NCI-H526 (cell line): ENCODE measurements at places on chromosomes 11 and 22.

DNA sequence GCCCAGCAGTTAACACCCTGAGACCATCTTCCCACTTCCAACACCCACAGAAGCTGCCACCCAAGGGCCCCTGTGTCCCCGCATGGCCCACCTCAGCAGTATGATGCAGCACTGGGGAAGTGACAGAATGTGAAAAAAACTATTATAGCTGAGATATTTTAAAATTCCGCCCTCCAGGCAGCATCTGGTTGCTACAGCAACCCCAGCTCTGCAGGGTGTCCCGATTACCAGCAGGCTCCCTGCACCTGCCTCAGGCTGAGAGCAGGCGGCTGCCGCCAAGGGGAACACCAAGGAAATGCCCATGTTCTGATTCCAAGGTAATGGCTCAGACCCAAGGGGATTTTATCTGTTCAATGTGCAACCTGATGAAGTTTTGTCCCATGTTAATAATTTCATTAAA, 10.5 kb upstream of the TMEM121B start:
- peak; percentile 40 for DNase-seq

GRCh38 chr11:26017322-26017860, 314.5 kb upstream of the ANO3 start:
- no peak for DNase-seq

GRCh38 chr11:17353821-17354600, 2.4 kb downstream of the NCR3LG1 start:
- peak; percentile 57 for DNase-seq

GRCh38 chr11:61994981-61995380, 27.5 kb upstream of the FTH1 start:
- no peak for DNase-seq

- no peak for DNase-seq
Measured at GRCh38 chr11:94727819-94728218, 40.3 kb upstream of the AMOTL1 start.

- DNase-seq: peak; percentile 99
Measured at GRCh38 chr11:46361283-46362155, 14.3 kb downstream of the DGKZ start.

DNA sequence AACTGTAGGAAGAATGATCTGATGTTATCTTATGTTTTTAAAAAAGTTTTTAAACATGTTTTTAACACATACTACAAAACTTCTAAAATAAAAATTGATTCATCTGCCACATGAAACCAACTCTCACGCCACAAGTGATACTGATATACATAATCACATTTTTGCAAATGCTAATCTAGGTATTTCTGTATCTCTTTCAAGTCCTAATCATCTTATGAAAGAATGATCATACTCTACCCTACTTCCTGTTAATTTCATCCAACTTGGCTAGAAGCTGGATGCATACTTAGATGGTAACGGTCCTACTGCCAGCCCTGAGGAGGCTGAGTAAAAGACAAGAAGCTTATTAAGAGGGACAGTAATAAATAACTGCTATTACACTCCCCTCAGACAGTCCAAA, 19.2 kb downstream of the THAP12 start:
- no peak for DNase-seq

DNA sequence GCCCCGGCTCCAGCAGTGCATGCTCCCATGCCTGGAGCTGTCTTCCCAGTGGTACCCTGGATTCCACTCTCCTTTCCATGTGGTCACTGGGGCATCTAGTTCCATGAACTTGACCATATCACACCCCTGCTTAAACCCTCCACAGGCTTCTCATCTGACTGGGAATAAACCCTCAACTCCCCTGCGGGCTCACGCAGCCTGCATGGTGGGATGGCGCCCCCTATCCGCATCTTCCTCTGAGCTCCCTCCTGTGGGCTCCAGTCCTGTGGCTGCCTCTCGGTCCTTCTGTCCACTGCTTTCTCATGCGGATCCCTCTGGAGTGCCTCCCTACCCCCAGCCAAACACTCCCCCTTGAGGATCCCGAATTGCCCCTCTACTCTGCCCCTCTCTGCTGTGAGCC, 41.4 kb upstream of the TTLL12 start:
- no peak for DNase-seq

GRCh38 chr11:68904248-68904847, 657 bp downstream of the IGHMBP2 start:
- DNase-seq: no peak

DNA sequence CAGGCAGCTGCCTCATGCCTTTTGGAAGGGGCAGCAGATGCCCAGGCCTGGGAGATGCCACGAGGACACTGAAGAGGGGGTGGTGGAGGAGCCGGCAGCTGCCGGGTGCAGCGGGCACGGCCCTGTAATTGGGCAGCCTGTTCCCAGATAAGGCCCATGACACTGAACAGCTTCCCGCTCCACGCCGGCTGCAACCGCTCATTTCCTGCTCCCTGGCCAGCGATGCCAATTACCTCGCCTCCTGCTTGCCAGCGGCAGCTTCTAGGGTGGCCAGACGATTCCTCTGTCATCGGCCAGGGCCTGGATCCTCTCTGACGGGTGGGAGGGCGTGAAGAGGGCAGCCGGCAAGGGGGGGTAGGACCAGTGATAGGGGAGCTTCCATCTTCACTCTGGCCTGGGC, 22.8 kb downstream of the FLRT1 start:
- no peak for DNase-seq

- DNase-seq: no peak
Measured at GRCh38 chr11:130529366-130529765, 80.9 kb downstream of the ADAMTS15 start.

GRCh38 chr11:126345283-126345682, 10.2 kb upstream of the ST3GAL4 start:
- no peak for DNase-seq

DNA sequence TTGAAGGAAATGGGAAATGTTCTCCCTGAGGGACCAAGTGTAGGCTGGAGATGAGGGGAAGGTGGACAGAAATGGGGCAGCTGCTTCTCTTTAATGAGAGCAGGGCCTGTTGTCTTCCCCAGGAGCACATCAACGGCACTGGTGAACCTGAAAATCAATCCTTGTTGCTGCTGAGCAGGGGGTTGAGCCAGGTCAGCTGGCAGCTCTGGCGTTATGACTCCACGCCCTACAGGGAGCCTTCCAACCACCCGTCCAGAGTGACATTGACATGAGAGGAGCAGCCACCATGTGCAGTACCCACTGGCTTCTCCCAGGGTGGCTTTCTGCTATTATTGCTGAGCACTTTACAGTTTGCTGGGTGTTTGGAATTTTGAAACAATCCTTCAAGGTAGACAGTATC, 116.9 kb upstream of the LDLRAD3 start:
- DNase-seq: no peak

DNA sequence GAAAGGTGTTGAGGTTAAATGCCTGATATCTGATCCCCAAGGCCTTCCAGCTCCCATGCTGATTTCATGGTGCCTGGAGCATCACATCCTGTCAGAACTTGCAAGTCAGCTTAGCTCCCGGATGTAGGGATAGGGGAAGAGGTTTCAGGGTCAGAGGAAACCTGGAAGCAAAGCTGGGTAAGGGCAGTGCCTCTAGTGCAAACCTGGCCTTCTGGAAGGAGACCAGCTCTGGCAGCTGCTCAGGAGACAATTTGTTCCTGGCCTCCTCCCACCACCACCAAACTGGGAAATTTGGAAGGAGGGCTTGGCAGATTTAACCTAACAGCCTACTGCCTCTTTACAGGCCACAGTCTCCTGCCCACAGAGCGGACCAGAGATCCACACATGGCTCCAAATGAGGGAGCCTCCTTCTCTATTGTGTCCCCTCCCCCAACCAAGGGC, 9.2 kb upstream of the TSKU start:
- DNase-seq: no peak

- DNase-seq: no peak
Measured at GRCh38 chr22:44337678-44338004, 24.9 kb upstream of the SHISAL1 start.

GRCh38 chr11:113977701-113978100, 2.8 kb downstream of the HTR3A start:
- no peak for DNase-seq

- no peak for DNase-seq
Measured at GRCh38 chr11:1387961-1388762, 1.6 kb upstream of the BRSK2 start.

DNA sequence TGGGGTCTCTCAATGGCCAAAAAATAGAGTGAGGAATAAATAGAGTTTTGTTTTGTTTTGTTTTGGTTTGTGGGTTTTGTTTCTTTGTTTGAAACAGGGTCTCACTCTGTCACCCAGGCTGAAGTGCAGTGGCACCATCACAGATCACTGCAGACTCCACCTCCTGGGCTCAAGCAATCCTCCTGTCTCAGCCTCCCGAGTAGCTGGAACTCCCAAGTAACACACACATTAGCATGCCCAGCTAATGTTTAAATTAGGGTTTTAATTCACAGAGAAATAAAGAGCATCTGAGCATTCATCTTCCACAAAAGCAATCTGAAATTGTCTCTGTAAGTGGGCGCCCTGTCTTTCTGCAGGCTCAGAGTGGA, 9.2 kb upstream of the IFITM3 start:
- DNase-seq: no peak

DNA sequence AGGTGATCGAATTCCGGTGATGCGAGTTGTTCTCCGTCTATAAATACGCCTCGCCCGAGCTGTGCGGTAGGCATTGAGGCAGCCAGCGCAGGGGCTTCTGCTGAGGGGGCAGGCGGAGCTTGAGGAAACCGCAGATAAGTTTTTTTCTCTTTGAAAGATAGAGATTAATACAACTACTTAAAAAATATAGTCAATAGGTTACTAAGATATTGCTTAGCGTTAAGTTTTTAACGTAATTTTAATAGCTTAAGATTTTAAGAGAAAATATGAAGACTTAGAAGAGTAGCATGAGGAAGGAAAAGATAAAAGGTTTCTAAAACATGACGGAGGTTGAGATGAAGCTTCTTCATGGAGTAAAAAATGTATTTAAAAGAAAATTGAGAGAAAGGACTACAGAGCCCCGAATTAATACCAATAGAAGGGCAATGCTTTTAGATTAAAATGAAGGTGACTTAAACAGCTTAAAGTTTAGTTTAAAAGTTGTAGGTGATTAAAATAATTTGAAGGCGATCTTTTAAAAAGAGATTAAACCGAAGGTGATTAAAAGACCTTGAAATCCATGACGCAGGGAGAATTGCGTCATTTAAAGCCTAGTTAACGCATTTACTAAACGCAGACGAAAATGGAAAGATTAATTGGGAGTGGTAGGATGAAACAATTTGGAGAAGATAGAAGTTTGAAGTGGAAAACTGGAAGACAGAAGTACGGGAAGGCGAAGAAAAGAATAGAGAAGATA, at the start of gene MALAT1:
Gene MALAT1 (plus strand): TSS at position 69 of the 736 bp plus-strand sequence.
- peak; percentile 84 for DNase-seq

- DNase-seq: no peak
Measured at GRCh38 chr22:37345863-37346504, 63.7 kb downstream of the CYTH4 start.

DNA sequence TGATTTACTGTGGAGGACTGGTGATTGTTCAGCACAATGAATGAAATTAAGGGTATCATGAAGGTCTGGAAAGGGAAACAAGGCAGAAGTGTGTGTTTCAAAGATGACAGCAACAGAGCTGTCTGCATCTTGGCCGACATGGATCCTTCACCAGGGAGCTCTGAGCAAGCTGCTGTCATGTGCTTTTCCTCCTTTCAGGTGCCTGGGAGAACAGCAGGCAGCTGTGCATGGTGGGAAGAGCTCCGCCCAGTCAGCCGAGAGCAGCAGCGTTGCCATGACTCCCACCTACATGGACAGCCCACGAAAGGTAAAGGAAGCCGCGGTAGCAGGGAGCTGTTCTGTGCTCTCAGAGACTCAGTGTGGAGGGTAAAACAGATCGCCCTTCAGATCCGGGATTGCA, 87.1 kb upstream of the YWHAH start:
- DNase-seq: peak; percentile 85

DNA sequence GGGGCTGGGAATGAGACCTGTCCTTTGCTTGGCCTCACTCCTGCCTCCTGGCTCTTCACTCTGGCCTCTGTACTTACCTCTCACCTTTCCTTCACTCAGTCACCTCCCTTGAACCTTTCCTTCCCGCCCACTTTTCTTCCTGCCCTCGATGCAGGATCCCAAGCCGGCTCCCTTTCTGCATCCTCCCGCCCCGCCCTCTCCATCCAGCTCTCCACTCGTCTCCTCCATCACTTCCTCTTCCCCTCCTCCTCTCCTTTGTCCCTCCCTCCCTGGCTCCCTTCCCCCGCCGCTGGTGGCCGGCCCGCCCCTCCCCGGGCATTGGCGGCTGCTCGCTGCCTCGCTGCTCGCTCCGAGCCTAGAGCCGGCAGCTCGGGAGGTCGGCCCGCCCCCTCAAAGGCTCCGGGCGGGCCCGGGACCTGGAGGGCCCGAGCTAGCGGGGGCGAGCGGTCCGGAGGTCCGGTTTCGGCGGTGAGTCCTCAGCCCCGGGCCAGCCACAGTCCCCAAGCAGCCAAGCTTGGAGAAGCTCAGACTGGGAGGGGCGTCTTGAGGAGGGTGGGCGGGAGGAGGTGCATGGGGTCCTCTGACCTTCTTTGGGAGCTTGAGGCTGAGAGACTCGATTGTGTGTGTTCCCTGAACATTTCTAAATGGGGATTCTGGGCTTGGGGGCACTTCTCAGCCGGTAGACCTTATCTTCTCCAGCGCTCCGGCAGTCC, 13.8 kb downstream of the PHLDB1 start:
- DNase-seq: peak; percentile 98

DNA sequence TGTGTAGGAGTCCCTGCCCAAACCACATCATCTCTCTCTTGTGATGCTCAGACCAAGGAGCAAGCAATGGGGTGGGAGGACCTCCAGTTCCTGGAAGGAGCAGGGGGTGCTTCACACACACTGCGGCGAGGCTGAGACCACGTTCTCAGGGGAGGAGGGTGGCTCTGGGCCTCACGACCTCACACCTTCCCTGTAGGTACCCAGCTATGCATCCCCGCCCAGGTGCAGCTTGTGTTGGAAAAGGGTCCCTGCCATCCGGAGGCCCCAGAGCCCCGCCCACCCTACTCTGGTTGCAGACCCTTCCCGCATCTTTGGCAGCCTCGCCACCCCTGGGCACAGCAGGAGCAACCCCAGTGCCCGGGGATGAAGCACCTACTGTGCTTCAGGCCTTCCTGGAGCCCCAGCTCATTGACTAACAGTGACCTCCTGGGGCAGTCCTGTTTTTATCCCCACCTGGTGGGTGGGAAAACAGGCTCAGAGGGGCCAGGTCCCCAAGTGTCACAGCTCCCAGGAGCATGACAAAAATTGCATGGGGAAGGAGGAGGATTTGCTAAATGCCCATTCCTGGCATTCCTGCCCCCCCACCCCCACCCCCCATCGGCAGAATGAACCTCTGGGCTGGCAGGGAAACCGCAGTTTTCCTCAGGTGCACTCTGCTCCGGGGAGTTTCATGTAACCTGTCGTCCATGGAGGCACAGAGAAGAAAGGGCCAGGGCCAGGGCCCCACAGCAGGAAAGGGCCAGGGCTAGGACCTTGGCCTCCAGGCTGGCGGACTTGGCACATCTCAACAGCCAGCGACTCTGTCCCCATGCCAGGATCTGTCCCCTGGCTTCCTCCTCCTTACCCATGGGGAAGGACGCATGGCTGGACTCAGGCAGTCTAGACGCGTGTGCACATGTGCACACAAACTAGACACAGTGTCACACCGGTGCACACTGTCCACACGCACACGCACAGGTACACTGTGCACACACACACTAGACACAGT, 81.0 kb downstream of the IGLL1 start:
- DNase-seq: no peak
